ENCODE measurements at places on chromosomes 5 and 9.

- DNase-seq = no peak
Measured at GRCh38 chr5:163105456-163105855, 331.9 kb upstream of the CCNG1 start.

- no peak for DNase-seq
Measured at GRCh38 chr5:97478483-97478882, 295.4 kb upstream of the RIOK2 start.

DNA sequence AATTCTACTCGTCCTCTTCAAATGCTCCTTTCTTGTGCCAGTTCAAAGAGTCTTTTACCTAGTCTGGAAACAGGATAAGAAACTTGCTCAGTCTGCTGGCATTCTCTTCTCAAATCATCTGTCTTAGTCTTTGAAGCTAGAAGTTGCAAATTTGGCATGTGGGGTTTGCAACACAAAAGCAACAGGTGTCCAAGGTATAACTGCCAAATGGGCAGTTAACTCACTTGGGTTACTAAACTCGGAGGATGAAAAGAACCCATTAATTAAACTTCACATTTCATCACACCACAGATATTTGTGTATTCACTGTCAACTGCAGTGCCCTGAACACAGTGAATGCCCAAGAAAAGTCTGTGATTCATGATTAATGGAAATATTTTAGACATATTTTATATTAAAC, 108.0 kb upstream of the TARS1 start:
- no peak for DNase-seq

DNA sequence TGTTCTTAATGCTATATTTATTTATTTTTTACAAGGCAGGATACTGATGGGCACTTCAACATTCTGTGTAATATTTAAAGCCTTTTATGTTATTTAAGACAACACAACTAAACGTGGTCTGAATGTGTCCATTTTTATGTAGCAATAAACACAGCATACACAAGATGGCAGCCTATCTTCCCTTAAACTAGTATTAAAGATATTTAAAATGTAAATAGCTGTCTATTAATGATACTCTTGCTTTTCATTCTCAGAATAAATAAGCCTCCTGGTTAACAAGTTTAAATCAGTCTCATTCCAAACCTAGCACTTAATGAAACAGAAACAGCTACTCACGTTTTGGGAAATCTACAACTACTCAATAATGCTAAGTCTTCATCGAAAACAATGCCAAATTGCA, 315.7 kb downstream of the MCTP1 start:
- no peak for DNase-seq

DNA sequence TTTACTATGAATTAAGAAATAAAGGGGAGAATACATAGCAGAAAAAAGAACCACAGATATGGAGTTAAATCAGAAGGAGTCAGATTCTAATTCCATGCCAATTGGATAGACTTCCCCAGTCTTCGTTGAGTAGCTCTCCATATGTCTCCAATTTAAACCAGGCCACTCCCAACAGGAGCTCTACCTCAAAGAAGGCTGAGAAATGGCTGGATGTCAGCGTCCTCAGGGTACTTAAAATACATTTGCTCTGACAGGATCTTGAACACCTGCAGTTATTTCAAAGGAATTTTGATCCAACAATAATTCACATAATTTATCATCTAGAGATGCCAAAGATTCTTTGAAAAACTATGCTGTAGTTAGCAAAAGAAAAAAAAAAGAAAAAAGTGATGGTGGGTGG, 133.9 kb upstream of the FBN2 start:
- no peak for DNase-seq

DNA sequence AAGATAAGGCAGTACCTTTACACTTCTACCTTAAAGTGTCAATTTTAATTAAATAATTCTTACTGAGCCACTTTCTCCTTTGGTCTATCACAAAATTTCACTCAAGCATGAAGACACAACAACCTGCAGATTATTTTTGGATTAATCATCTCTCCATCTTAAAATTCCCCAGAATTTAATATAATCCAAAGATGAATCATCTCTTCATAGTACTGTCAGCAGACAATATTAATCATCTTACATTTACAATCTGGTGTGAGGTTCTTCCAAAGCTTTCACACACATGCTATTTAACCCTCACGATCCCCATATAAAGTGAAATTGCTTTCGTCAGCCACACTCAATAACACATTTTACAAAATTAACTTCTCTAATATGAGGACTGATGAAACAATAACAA, 43.0 kb downstream of the LHFPL2 start:
- no peak for DNase-seq

DNA sequence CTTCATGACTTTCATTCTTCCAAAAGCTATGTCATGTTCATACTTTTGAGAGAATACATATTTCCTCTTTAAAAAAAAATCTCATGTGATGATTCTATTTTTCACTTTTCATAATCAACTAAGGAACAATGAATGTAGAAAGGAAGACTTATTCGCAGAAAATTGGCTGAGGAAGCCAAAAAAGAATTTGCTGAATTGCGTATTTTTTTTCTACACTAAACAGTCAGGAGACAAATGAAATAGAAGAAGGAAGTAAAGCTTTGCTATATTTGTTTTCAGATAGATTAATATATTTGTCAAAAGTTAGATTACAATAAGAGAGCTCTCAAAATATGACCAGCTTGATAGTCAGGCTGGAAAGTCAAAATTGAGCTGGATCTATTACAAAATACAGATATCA, 504.2 kb downstream of the ANXA1 start:
- no peak for DNase-seq

DNA sequence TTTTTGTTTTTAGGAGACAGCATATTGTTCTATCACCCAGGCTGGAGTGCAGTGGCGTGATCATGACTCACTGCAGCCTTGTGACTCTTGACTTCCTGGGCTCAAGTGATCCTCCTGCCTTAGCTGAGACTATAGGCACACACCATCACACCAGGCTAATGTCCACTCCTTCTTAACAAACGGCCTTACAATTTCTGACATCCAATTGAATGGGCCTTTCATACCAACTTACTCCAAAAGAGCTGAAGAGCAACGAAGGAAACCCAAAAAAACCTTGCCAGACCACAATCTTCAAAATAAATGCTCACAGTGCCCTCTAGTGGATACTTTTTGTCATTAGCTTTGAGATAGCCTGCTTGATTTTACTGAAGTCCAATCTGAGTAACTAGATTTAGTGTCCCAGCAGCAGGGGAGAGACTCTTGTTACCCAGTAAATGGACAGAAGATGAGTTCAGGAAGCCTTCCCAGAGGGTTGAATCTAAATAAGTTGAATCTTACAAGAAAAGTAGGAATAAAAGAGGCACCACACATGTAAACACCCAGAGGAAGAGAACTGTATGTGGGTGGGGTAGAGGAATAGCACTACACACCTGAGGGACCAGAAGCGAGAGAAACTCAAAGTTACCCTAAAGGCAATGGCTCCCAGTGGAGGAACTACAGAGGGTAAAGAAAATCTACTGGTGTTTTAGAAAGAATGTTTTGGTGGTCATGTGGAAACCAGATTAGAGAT, 9.3 kb downstream of the ZNF622 start:
- no peak for DNase-seq

DNA sequence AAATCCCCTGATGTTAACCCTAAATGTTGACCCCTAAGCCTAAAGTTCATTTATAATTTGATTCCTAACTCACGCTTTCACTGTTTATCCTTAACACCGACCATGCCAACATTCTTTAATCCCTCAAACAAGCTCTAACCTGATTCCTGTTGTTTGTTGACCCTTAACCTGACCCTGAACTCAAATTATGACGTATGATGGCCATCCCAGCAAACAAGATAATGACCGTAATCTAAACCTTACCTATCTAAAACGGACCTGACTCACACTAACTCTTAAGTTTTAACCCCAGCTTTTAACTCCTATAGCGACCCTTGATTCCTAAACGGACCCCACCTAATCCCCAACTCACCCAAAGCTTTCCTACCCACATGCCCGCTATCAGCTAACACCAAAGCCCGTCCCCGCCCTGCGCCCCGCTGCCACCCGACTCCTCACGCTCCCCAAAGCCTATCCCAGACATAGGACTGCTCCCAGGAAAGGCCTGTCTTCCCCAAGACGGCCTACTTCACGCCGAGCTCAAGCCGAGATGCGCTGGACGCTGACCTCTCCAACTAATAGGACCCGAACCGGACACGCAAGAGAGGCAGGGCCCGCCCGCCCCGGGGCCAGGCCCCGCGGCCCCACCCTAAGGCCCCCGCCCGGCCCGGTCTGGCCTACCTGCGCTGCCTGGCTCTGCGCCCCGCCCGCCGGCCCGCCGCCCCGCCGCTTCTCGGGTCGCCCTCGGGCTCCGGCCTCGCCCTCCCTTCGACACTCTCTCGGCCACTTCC, 395 bp downstream of the TLN1 start:
- DNase-seq = no peak

- DNase-seq = no peak
Measured at GRCh38 chr9:131522257-131523085, 8.6 kb downstream of the UCK1 start.

- no peak for DNase-seq
Measured at GRCh38 chr9:84323858-84324257, 16.7 kb downstream of the SLC28A3 start.

DNA sequence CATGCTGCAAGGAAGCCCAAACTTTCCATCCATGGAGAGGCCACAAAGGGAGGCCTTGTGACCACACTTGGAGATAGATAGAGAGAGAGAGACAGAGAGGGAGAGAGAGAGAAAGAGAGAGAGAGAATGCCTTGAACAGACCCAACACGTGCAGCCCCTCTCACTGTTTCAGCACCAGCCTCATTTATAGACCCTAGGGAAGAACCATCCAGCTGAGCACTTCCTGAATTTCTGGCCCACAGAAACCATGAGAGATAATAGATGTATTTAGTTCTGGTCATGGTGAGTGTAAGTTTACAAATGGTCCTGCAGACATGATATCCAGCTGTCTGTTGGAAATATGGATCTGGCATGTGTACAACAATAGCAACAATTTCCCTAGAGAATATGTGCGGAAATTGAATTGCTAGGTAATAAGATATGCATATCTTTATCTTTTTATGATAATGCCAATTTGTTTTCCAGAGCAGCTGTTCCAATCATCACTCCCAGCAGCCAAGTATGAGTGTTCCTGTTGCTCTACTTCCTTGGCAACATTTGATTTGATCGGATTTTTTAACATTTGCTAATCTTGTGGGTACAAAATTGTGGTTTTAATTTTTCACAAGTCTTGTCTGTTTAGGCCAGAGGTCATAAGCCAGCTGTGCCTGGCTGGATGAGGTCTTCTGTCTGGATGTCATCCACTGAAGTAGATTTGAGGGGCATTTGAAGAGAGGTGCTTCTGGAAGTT, 217.3 kb upstream of the IL12B start:
- no peak for DNase-seq

- no peak for DNase-seq
Measured at GRCh38 chr5:37804401-37804800, 35.4 kb downstream of the GDNF start.

- DNase-seq = no peak
Measured at GRCh38 chr5:18778225-18778624, 1144.0 kb downstream of the TAF11L14 start.

DNA sequence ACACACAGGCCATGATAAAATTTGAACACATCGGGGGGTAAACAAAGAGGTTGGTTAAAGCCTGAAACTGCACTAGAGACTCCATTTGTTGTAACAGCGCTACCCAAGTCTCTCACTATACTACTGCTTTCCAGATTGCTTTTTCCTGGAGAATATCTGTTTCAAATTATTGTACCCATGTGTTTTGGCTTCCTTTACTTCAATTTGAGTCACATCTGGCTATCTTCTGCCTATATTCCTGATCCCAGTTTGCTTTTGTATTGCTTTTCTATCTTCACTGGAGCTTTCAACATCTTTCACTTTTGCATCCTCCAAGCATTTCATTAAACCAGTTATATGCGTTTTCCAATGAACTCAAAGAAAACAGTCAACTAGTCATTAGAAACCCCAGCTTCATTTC, 404.7 kb downstream of the MLLT3 start:
- DNase-seq = no peak

GRCh38 chr5:88502179-88503040, 233.8 kb upstream of the TMEM161B start:
- no peak for DNase-seq

- DNase-seq = no peak
Measured at GRCh38 chr5:164466033-164466432, 960.6 kb downstream of the MAT2B start.

DNA sequence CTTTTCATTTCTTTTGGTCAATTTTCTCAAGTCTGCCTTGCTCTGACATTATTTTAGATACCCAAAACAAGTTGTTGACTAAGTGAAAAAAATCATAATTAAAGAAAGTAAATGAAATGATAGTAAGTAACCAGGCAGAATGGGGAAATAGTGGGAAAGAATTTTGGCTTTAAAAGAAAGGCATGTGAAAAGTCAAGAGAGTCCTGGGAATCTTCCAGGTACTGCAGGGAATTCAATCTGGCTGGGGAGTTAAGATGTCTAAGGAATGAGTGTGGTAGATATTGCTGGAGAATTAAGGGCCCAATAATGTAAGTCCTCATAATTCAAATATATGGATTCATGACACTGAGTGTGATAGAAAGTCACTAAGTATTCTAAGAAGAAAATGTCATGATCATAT, 123.1 kb upstream of the PAPPA start:
- DNase-seq = no peak

DNA sequence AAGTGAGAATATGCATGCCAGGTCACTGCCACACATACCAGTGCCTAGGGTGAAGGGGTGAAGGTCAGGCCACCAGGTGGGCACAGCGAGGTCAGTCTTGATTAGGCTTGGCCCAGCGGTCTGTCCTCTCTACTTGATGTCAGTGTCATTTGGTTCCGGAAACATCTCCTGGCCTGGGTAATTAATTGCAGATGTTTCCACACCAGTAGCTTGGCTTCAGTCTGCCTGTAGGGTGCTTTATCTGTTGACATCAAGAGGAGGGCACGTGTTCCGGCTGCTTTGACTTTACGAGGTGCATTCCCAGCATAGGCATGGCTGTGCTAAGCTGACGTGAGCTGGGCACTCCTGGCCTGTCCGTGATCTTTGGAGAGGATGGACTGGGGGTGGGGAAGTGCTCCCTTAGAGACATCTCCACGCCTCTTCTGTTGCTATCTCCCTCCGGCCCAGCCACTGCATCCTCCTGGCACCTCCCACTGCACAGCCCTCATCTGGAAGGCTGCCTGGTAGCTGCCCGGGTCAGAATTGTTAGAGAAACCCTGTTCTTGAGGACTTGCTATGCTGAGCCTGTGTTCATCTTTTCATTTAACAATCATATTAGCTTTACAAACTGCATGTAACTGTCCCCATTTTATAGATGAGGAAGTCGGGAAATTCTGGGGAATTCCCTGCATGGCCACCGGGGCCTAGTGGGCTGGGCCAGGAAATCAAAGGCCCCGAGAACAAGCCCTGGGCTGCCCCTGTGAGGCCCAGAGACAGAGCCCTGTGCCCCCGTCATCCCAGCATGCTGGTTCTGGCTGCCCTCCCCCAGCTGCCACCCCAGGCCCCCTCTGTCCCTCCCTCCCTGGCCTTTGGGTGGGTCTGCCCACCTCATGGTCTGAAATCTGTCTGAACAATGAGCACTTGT, 29.1 kb downstream of the JADE2 start:
- peak; percentile 32 for DNase-seq

DNA sequence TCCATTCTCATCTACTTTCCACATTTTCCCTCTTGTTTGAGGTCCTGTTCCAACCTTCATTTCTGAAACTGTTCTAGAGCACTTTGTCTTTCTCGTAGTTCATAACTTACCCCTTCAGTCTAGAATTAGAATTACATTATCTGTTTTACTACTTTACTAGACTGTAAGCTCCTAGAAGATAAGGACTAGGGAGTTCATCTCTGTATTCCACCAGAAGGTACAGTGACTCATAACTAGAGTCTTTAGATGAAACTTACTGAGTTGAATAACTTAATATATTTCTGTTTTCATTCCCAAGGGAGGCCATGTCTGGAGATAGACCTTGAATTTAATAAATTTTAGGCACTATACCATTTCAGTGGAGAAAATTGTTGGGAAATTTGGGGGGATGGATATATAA, 38.7 kb downstream of the G3BP1 start:
- no peak for DNase-seq
